ENCODE measurements at places on chromosomes 1 and 21.

DNA sequence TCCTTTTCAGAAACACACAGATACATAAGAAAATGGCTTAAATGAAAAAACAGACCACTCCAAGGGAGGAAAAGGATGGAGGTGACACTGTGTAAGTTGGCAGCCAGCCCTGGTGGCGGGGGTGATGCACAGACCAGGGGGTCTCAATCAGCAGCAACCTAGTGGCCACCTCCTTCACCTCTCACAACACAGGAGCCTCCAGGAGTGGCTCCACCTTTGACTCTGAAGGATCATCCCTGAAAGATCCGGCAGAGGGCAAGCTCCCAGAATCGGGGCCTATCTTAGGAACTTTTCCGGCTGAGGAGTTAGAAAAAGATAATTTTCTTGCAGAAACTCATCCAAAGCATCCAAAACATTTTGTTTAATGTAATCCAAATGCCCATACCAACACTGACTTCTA, 51.2 kb upstream of the SMYD2 start:
- DNase-seq = no peak

DNA sequence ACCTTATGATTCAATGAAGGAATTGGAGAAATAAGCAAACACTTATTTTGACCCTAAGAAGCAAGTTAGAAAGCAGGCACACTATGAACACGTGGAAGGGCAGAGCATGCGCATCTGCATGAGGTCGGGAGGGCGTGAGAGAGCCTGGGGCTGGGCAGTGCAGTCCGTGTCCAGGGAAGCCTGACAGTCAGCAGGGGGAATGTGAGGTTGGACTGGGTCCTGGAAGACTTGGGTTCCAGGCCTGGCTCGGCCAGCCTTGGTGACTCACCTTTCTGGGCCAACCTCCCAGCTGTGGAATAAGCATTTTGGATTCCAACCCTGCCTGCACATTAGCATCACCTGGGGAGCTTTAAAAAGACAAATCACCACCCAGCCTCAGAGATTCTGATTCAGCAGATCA, 26.6 kb upstream of the LMX1A start:
- no peak for DNase-seq

- no peak for DNase-seq
Measured at GRCh38 chr1:52709016-52709415, 10.9 kb upstream of the COA7 start.

- DNase-seq = no peak
Measured at GRCh38 chr1:7745783-7746182, 25.3 kb upstream of the VAMP3 start.

DNA sequence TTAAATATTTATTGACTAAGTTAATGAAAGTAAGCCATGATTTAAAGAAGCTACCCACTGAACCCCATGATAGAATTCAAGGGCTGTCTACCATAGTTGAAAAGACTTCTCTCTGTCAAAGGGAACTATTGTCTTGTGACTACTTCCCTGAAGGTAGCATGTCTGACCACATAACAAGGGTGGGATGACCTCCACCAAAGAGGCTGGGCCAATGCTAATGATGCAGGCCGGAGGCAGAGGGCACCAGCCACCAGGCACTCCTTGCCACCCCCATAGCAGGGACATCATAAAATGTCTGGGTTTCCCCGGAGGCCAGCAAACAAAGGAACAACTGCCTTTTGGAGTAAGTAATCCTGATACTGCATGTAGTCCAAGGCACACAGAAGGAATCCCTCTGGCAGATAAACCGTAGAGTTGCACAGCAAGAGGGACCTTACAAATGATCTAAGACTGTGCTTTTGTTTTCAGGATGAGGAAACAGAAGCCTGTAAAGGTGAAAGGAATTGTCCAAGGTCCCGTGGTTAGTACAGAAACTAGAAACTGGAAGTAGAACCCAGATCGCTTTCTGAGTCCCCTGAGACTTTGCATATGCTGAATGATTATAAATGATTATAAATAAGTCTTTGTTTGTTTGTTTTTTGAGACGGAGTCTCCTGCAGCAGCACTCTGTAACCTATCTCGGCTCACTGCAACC, 33.5 kb upstream of the ITPKB start:
- DNase-seq = no peak

GRCh38 chr1:58441699-58442098, 104.8 kb downstream of the OMA1 start:
- DNase-seq = no peak

DNA sequence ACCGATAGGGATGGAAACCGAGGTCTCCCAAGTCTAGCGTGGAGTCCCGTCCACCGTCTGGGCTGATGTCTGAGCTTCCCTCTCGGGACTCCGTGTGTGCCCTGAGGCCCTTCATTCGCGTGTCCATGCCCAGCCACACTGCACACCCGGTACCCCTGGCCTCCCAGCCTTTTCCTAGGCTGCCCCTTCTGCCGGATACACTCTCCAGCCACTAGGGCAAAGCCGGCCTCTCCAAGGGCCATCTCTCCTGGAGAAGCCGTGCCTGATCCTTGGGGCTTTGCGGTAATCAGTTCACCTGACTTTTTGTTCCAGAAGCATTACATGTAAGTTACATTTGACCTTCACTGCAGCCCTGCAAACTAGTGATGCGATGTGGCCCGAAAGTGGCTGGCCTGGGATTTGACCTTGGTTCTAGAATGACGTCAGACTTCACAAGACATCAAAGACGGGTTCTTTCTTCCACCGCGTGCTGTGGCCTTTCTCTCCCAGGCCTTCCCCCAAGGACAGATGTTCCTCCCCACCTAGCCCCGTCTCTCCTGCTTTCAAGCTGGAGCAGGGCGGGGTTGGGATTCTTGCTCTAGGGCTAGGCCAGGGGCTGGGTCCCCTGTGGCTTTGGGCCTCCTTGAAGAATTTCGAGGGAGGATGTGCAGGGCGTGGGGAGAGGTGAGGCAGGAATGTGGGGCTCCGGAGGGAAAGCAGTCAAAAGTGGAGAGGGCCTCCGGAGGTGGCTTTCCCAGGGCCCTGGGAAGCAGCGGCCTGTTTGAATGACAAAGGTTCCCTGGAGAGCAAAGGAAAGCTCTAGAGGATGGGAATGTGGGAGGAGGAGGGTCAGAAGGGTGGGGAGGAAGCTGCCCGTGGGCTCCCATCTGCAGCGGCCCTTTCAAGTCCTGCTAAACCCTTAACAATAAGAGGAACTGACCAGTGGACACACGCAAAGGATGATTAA, 49.7 kb upstream of the SLC2A1 start:
- DNase-seq = no peak

DNA sequence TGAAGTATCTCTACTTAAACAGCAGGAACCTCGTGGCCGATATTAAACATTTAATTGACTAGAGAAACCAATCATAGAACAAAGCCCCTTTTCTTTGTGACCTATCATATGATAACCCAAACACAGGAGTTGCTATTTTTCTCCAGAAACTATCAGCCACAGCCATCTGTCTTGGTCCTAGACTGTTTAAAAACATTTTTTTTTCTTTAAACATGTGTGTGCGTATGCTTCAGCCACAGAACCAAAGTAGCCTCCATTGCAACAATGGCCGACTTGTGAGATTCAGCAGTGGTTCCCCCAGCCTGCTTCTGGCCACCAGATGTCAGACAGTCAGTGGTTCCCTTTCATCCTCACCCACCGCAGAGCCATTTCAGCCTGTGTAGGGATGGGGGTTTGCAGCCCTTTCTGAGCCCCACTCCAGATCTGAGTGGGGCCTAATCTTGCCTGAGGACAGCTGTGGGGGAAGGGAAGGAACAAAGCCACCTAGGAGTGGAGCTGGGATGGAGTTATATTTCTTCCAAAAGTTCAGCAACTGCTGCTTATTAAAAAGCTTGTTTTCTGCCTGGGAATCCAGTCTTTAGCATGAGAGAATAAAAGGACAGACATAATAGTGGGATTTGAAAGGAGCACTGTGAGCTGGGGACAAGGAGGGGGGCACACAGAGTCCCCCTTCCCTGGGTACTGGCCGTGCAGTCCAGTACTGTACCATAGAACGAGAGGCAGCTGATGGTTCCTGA, 11.7 kb upstream of the IGSF3 start:
- DNase-seq = no peak

DNA sequence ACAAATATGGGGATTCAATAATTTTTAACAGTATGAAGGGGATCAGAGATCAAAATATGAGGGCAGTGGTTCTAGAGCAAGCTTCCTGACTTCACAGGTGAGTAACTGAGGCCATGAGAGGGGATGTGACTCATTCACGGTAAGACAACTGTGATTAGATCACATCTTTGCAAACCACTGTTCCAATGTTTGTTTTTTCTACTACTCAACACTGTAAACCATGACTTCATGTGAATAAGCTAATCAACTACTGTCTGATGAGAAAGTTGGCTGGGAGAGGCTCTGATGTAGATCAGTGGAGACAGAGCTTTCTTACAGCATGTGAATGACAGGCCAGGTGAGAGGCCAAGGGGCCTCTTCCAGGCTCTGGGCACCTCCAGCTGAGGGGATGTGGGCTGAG, 84.7 kb downstream of the BRINP2 start:
- DNase-seq = no peak

DNA sequence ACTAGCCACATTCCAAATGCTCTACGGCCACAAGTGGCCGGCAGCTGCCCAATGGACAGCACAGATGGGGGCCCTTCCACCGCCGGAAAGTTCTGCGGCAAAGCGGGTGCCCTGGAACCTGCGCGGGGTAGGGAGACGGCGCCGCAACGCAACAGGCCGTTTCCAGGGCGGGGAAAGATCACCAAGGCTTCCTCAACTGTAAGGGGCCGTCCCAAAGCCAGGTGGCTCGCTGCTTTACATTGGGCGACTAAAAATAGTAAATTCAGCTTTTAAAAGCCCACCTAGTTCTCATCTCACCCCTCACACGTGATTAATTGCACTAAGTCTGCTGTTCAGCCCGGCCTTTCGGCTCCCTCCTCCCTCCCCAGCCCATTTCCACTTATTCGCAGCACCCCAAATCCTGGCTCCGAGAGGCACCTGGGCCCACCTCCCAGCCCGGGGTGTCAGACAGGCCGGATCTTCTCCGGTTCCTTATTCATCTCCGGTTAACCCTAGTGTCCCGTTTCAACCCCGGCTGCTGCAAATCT, 643 bp downstream of the CFAP298 start:
- DNase-seq = no peak

DNA sequence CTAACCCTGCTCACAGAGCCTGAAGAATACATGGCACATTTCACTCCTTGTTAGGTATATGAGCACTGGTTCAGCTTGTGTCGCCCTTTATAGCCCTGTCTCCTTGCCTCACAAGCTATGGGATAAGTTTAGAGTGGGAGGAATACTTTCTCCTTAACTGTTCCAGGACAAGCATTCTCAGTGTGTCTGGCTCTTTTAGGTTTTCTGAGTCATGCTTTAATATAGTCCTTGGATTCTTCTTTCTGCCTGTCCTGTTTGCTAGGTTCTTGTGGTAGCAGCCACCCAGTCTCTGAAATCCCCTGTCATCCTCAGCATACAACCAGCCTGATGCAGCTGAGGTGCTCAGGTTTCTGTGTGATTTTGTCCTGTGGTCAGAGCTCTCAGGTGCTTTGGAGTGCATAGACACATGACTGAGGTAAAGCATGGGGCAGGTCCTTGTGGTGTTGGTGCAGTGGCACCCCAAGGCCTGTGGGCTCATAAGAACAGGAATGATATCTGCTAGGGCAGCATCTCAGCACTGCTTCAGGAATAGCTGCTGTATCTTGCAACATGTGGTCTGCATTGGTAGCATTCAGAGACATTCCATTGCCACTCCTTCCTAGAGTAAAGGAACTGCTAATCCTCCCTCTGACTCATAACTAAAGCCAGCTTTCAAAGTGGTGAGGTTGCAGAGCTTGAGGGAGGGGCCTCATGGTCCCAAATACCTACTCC, 14.2 kb upstream of the CASQ2 start:
- DNase-seq = no peak

GRCh38 chr1:19643602-19644394, at the start of gene NBL1:
NBL1 (plus strand) TSS chr1:19644311; CDS start chr1:19655031, 10,720 bp downstream.
- peak; percentile 65 for DNase-seq

- DNase-seq = no peak
Measured at GRCh38 chr1:18723701-18724411, 93.2 kb downstream of the PAX7 start.

- DNase-seq = no peak
Measured at GRCh38 chr21:32726839-32727686, 750 bp downstream of the SYNJ1 start.

DNA sequence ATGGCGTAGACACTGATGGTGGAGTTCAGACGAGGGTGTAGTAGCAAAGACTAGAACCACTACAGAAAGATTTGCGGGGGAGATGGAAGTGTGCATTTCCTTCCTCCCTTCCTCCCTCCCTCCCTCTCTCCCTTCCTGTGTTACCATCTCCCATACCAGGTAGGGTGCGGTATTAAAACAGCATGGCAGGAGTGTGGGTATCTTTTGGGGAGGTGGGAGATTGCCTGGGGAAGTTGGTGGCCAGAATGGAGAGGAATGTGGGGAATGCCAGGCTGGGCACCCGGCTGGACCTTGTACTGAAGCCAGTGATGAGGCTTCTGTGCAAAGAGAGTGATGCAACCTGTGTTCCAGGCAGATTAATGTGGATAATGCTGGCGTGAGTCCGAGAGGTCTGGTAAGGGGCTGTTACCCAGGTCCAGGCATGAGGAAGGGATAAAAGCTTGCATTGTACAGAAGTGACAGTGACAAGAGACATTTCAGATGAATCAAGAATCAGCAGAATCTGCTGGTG, 30.3 kb upstream of the PPP2R5A start:
- DNase-seq = no peak

GRCh38 chr1:40795811-40796586, 12.4 kb downstream of the KCNQ4 start:
- no peak for DNase-seq

Data from activated CD8-positive, alpha-beta memory T cell treated with anti-CD3 and anti-CD28 coated beads for 1 hour (primary cell).